ENCODE measurements at places on chromosomes 7 and 10.
A peak's percentile ranks its signal among the peaks of the same experiment; 100 is the strongest.

GRCh38 chr7:29748286-29749099 lies 57.8 kb upstream of the WIPF3 start:
- DNase-seq = peak; percentile 36

GRCh38 chr10:128867210-128867609 lies 599.8 kb upstream of the MGMT start:
- no peak for DNase-seq

DNA sequence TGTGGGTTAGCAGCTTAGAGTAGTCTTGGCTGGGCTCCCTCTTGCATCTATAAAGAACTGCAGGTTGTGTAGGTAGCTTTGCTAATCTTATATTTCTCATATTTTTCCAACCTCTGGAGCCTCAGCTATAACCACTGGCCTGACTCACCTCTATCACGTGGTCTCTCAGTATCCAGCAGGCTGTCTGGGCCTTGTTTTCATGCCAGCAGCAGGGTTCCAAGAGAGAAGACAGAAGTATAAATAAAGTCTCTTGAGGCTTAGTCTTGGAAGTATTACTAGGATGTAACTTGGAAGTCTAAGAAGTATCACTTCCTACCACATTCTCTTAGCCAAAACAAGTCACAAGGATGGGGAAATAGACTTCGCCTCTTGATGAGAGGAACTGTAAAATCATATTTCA lies 73.3 kb downstream of the WIPF3 start:
- peak; percentile 51 for DNase-seq

DNA sequence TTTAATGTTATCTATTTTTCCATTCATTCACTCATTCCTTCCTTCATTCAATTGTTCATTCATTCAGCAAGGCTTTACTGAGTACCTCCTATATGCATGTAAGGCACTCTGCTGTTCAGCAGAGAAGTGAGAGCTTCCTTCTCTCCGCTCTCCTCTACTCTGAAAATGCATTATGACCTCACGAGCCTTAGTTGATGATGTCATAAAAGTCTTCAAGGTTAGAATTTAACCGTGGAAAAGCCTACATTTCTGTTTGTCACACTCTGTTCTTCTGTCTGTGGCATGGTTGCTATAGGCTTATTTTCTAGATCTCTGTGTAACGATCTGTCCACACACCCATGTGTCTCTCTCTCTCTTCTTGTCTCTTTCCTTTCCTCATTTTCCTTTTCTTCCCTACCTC lies 17.1 kb downstream of the ODAD2 start:
- no peak for DNase-seq

DNA sequence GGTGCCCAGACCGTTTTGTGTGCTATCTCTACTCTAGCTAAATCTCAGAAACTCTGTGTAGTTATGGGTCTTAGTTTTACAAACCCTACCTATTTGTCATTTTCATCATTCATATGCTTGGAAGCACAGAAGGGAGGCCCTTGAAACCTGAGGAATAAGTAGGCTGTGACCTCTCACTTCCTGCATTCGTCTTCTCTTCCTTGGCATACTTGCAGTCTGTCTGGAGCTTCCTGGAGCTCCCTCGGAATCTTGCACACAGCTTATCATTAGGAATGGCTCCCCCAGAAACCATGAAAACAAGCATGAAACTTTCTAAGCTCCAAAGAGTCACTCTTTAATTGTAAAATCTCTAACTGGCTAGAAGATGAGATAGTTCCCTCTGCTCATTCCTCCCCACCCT lies 376.9 kb upstream of the MYO3A start:
- no peak for DNase-seq

All from fibroblast of skin of right biceps (primary cell).